Mucosa of gallbladder (tissue), 1 donor: ENCODE measurements at places on chromosomes 6 and 20. TPM values are rescaled to one million over a fixed set of nuclear protein-coding genes. Genes with fewer than 3 reads are reported as not detected.

DNA sequence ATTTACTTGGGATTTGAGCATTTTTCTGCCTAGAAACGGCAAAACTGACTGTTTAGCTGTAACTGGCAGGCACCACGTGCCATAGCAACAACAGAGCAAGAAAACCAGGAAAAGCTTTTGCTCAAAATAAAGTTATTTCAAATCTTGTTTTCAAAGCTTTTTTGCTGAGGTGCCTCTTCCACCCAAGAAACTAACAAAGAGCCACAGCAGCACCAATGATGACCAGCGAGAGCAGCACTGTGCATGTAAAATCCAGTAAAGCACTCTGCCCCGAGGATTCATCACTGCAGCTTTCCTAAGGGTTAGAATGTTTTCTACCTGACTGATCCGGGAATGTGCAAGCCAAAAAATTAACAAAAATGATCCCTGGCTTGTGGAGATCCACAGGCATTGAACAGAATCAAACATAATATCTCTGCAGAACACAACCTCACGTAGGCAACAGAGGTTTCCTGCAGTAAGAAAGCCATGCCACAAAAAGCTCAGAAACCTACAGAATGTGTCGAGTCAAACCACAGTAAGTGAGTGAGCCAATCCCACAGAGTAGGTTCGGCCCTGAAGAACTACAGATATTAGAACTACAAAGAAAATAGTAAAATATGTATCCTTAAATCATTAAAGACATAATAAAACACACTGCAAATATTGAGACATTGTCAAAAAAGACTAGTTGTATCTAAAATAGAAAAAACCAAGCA, 7.4 kb upstream of the ULBP3 start:
- DNase-seq = no peak

DNA sequence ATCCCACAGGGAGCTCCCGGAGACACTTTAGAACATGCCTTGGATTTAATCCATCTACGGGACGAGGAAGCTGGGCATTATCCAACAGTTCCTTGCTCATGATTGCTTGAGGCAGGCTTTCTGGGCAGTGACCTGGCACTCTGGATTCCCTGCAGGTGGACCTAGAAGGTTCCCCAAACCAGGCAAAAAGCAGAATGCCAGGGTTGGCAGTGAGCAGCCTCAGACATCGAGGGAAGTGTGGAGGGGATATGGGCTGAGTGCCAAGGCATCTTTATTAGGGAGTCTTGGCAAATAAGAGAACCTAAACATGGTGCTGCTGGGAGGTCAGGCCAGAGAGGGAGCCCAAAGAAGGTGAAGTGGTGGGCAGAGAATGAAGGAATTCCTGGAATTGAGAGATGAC, 158.5 kb downstream of the CD83 start:
- no peak for DNase-seq

DNA sequence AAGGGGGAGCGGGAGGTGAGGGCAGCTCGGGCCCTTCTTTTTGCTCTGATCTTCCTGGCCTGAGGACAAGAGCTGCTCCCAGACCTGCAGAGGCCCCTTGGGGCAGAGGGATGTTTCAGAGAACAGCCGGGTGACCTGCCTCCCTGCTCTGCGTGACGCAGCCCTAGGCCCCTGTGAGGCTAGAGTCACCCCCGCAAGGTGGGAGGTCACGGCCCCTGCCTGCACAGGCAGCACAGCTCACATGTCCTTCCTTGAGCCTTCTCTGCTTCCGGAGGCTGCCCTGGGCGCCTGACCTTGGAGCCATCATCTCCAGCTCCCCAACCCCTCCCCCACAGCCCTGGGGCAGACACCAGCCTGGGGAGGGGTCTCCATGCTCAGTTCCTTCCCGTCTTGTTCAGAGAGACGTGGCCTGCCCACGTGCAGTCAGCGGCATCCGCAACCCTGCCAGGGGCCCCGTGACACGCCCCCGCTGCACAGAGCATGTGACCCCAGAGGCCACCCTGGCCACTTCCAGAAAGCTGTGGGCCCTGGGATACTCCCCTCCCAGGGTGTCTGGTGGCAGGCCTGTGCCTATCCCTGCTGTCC, at the start of gene BIRC7:
TSS of gene BIRC7 (plus strand) at position 507 of the 585 bp plus-strand sequence. CDS start 192 bp downstream, outside the sequence.
- DNase-seq = no peak

GRCh38 chr6:37847704-37848103, 28.2 kb downstream of the ZFAND3 start:
- no peak for DNase-seq

DNA sequence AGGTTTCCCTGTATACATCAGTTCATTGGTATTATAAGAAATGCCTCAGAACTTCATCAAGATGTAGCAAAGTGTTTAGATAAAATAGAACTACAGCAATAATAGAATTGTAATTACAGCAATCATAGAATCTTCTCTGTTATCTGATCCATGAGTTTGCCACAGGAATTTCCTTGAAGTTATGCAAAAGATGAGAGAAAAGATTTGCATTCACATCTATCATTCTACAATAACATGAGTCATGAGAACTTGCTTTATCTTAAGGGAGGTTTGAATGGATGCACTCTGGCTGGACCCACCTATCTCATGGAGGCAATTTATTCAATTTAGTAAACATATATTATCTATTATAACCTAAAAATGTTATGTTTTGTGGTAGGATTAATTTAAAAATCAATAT, 329.8 kb upstream of the EPHA7 start:
- no peak for DNase-seq

The FERMT1 gene
- 9.2 TPM for total RNA-seq

- peak; percentile 94 for DNase-seq
Observed at GRCh38 chr20:5072756-5073659, 46.8 kb downstream of the PCNA start.

The C20orf141 gene
- total RNA-seq = not detected

The FNDC1 gene
- 2.3 TPM for total RNA-seq

DNA sequence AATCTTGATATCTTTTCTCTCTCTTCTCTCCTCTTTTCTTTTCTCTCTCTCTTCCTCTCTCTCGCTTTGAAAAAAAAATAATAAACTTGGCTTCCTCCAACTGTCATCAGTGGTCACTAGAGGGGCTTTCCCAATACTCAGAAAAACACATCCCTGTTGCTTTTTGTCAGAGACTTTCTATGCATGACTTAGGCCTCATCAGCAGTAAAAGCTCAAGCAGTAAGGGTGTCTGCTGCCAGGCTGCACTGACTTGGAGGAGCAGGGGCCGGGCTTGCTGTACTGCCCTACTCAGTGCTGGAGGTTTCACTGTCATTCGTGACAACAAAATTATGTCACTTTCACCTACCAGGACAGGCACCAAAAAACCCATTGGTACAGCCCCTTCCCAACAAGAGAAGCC, 272.0 kb downstream of the ADGB start:
- DNase-seq = no peak

GRCh38 chr6:81762606-81763005, 10.1 kb upstream of the TENT5A start:
- no peak for DNase-seq

- no peak for DNase-seq
Observed at GRCh38 chr20:16953858-16954257, 205.7 kb downstream of the OTOR start.

DNA sequence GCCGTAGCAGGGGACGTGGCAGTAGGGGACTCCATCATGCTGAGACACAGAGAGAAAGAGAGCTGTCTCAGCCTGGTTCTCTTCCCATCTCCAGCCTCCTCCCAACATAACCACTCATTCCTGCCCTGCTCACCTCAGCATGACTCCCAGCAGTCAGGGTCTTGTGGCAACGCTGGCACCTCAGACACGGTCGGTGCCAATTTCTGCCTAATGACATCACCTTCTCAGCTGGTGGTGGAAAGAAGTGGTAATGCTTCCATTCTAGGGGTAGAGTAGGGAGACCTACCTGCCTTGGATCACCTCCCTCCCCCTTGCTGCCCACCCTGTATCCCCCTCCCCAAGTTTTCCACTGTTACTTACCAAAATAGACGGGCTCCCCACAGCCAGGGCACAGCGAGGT, 2.5 kb downstream of the CRIP3 start:
- DNase-seq = no peak

DNA sequence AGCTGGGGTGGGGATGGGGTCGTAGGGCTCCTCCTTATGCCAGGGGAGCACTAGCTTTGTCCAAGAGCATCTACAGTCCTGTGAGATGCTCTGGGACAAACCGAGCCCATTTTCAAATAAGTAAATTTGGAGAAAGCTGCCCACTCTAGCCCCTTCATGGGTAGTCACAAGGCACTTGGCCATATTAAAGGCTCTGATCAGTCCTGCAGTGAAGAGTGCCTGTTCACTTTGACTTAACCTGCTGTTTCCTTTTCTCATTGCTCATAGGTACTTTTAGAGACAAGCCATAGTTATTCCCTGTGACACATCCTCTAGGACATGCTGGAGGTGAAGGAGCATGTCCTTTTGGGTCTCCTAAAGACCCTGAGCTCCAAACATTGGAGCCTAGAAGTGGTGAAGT, 38.4 kb downstream of the FAM110A start:
- no peak for DNase-seq

- DNase-seq = no peak
Observed at GRCh38 chr6:167122827-167123657, at the start of gene CCR6. Gene CCR6, plus strand, starts transcription at chr6:167123096. Its CDS starts 13,039 bp downstream, at chr6:167136135.

DNA sequence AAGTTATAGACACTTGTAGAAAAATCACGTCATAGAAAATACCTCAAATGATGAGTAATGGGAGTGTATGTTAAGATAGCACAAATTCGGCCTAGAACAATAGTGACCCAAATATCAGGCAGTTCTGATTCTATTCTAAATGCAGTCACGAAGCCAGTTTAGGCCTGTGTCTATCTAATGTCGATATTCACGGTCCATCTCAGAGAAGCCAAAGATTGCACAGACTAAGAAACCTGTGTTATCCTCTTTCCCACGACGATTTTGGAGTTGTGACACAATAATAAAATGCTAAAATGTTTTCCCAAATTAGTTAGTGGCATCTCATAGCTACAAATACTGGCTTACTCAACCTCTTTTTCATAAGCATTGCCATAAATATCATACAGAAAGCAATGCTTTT, 4.0 kb downstream of the HIVEP2 start:
- no peak for DNase-seq

The CITED2 gene
- 176 TPM for total RNA-seq

DNA sequence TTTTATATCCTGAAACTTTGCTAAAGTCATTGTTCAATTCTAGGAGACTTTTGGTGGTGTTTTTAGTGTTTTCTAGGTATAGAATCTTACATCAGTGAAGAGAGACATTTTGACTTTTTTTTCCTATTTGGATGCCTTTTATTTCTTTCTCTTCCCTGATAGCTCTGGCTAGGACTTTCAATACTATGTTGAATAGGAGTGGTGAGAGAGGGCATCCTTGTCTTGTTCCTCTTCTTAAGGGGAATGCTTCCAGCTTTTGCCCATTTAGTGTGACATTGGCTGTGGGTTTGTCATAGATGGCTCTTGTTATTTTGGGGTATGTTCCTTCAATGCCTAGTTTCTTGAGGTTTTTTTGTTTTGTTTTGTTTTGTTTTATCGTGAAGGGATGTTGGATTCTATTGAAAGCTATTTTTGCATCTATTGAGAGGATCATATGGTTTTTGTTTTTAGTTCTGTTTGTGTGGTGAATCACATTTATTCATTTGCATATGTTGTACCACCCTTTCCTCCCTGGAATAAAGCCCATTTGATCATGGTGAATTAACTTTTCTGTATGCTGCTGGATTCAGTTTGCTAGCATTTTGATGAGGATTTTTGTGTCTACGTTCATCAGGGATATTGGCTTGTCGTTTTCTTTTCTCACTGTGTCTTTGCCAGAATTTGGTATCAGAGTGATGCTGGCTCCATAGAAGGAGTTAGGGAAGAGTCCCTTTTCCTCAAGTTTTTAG, 540.1 kb upstream of the FLRT3 start:
- no peak for DNase-seq
